ENCODE measurements at places on chromosomes 3 and 15. TPM values are rescaled to one million over a fixed set of nuclear protein-coding genes. Genes with fewer than 3 reads are reported as not detected.

Gene EID1
- 248 TPM for polyA plus RNA-seq

Gene SPINT1
- 14.2 TPM for polyA plus RNA-seq

Gene SLC35A5
- 50.9 TPM for polyA plus RNA-seq

Gene FEZF2
- not detected for polyA plus RNA-seq

GRCh38 chr3:138670407-138670806, 61.8 kb downstream of the FAIM start:
- DNase-seq: no peak

GRCh38 chr3:56999547-56999946, 60.9 kb upstream of the SPATA12 start:
- DNase-seq: no peak

DNA sequence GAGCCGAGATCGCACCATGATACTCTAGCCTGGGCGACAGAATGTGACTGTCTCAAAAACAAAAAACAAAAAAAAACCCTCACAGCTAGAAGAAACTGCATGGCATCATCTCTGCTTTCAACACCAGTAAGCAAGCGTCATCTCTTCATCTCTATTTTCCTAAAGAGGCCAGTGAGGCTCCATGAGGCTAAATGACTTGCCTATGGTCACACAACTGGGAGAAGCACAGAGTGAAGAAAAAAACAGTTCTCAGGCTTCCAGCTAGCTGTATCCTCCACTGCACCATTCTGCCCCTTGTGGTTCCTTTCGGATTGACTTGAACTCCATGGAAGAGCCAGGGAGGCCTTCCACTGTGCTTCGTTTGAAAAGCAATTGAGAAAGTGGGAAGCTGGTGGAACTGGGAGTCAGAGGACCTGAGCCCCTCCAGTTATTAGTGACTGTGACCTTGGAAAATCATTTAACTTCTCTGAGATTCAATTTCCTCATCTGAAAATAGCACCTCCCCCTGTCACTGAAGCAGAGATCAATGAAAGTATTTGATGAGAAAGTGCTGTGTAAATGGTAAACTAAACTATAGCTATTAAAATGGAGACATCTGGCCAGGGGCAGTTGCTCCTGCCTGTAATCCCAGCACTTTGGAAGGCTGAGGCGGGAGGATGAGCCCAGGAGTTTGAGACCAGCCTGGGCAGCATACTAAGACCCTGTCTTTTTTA, 32.1 kb upstream of the DENND4A start:
- peak; percentile 38 for DNase-seq

DNA sequence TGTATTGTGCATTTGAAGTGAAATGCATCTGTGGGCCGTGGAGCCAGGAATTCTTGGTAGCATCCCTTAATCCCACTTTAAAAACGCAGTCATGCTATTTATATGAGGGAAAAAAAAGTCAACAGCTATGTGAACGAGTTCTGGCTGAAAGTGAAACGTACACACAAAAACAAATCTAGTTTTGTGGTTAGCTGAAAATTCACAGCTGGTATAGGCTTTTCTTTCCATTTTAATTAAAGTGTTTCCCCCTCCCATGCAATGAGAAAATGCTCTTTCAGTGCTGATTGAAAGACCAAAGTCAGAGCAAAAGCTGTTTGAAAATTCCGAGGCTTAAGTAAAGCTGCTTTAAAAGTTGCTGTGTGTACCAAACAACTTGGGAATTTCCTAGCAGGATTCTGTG, 297.4 kb downstream of the PLCL2 start:
- no peak for DNase-seq

Gene POLR2M
- polyA plus RNA-seq: 41.7 TPM

Gene MOBP
- 0.05 TPM for polyA plus RNA-seq

GRCh38 chr3:57160076-57160764, 4.9 kb downstream of the IL17RD start:
- peak; percentile 81 for DNase-seq

Gene COL6A5
- 0.08 TPM for polyA plus RNA-seq

Gene SLC9C1
- 0.29 TPM for polyA plus RNA-seq

DNA sequence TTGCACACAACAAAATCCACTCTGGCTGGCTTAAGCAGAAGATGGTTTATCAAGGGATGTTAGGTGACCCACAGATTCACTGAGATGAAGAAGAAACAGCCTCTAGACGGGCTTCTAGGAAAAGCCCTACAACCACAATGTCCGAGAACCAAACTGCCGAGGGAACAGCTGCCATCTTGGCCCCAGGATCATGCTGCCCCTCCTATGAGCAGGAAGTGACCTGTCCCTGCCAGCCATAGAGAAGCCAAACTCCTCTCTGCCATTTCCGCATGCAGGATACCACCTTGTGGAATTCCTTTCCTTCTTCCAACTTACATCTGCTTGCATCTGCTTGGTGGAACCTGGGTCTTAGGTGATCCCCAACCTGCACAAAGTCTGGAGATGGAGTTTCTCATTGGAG, 11.4 kb upstream of the POMGNT2 start:
- DNase-seq: no peak

GRCh38 chr3:44893097-44893496, 18.7 kb downstream of the TGM4 start:
- DNase-seq: no peak

Gene TERC
- polyA plus RNA-seq: 0.22 TPM
